ENCODE measurements at places on chromosomes 3 and 15.

DNA sequence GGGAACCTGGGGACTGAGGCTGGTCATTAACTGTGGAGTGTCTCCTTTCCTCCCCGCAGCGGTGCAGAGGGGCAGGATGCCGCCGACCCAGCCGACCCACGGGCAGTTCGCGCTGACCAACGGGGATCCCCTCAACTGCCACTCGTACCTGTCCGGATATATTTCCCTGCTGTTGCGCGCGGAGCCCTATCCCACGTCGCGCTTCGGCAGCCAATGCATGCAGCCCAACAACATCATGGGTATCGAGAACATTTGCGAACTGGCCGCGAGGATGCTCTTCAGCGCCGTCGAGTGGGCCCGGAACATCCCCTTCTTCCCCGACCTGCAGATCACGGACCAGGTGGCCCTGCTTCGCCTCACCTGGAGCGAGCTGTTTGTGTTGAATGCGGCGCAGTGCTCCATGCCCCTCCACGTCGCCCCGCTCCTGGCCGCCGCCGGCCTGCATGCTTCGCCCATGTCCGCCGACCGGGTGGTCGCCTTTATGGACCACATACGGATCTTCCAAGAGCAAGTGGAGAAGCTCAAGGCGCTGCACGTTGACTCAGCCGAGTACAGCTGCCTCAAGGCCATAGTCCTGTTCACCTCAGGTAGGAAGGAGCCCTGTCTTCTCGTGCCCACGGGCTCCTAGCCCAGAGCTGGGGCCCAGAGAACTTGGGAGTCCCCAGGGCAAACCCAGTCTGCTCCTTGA lies 3.7 kb downstream of the NR2F2 start:
- no peak for DNase-seq

GRCh38 chr3:193873426-193874201 lies 262.3 kb upstream of the HES1 start:
- no peak for DNase-seq

- no peak for DNase-seq
Measured at GRCh38 chr3:71142441-71143161, 440.9 kb downstream of the FOXP1 start.

GRCh38 chr15:85026304-85027032 lies 44.8 kb downstream of the PDE8A start:
- DNase-seq, result no peak

GRCh38 chr3:99901200-99901926 lies 83.7 kb downstream of the CMSS1 start:
- no peak for DNase-seq

DNA sequence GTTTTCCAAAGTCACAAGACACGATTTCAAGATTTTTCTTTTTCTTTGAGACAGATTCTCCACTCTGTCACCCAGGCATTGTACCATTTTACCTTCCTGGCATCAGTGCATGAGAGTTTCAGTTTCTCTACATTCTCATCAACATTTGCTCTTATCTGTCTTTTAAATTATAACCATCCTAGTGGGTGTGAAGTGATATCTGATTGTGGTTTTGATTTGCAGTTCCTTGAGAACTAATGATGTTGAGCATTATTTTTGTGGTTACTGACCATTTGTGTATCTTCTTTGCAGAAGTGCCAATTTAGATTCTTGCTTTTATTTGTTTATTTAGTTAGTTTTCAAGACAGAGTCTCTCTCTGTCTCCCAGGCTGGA lies 41.2 kb downstream of the ADIPOQ start:
- DNase-seq, result no peak

- no peak for DNase-seq
Measured at GRCh38 chr15:68310804-68311463, 33.4 kb downstream of the FEM1B start.
